ENCODE measurements at places on chromosomes 6 and 20.

DNA sequence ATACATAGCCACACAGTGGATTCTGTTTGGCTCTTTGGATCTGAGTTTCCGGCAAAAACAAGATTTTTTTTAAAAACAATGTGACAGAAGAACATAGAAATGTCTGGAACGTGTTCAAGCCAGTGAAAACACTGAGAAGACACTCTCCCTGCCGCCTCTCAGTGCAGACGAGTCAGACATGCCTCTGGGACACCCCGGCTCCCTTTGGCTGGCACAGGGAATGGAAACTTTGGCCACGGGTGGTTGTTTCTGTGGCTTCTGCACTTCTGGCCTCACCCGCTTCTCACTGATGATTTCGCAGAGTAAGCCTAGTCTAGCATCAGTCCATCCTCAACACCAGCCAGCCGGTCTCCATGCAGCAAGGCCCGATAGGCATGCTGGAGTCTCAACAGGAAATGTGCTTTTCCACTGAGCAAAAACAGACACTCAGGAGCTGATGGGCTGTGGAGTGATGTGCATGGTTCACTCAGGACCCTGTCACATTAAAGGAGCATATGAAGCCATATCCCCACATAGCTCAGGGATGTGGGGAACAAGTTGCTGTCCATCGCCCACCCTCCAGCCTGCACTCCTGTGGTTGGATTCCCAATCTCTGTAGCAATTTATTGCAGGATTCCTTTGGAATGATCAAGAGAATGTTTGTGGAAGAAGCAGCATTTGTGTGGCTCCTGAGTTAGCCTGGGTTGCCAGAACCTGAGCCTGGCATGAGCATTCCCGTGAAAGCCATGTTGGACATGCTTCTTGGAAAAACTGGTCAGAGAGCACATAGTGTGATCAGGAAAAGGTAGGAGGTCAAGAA, 262.0 kb upstream of the RIN2 start:
- no peak for DNase-seq

- DNase-seq: peak; percentile 43
These were observed 19.0 kb upstream of the BHLHE23 start for GRCh38 chr20:63025534-63026331.

DNA sequence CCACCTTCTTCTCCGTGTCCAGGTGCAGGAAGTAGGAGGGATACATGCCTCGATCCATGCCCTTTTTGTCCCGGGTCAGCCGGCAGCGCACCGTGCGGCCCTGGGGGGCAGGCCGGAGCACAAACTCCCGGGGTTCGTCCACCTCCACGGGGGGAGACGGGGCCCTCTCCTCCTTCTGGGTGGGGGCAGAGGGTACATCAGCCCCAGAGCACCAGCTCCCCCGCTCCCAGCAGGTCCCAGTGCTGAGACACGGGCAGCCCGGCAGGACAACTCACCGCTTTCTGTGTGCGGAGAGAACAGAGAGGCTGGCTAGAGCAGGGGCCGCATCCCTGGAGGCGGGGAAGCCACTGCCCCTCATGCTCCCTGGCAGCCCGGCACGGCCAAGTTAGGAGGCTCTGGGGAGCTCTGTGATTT, 6.7 kb downstream of the TULP1 start:
- no peak for DNase-seq

GRCh38 chr6:70166088-70166958, 136.6 kb downstream of the COL9A1 start:
- DNase-seq: peak; percentile 52

DNA sequence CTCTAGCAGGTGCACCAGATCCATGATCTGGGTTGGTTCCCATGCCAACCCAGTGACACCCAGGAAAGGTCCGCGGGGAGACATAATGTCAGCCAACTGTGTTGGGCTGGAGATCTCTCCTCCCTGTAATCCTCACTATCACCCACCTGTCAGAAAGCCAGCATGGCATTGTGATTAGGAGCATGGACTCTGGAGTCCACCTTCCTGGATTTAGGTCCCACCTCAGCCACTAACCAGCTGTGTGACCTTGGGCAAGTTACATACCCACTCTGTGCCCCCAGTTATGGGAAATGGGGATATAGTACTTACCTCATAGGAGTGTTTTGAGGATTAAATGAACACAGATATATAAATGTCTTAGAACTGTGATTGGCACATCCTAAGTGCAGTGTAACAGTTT, 97.9 kb downstream of the ZDHHC14 start:
- DNase-seq: no peak

DNA sequence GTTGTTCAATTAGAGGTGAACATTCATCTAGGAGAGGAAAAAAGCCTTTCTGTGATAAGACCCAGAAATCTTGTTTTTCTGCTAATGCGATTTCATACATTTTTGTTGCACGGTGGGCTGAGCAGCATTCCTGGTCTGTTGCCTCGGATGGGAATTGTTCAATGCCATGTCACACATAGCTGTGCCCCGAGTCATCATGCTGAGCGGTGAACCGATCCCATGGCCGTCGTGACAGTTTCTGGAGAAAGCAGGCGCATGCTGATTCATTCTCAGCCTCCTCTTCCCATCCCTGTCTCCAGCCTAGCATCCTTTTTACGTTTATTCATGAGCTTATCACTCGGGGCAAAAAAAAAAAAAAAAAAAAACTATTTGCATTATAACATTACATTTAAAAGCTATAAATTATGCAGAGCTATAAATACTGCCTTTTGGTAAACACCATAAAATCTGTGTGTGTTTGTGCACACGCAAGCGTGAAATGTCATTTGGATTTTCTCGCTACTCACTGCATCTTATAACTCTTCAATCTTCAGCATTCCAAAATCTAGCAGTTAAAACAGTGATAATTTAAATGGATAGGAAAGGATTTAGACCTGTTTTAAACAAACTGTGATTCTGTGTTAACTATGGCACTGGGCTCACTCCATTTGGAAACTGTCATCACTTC, 58.9 kb upstream of the IFNGR1 start:
- peak; percentile 85 for DNase-seq

DNA sequence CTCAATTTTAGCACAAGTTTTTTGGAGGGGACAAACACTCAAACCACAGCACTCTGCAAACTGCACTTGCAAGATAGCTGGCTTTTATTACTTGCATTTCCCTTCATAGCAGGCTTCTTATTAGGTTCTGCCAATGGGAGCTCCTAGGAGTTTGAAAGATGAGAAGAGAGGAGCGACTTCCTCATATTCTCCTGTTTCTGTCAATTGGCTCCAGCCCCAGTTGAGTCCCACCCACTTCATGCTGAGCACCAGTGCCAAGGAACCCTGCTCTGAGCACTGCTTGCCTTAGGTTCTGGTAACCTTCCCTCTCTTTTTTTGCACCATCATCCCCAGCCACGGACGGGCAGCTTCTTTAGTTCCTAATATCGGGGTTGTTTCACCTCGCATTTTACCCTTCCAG, 67.9 kb downstream of the PSMB1 start:
- no peak for DNase-seq

DNA sequence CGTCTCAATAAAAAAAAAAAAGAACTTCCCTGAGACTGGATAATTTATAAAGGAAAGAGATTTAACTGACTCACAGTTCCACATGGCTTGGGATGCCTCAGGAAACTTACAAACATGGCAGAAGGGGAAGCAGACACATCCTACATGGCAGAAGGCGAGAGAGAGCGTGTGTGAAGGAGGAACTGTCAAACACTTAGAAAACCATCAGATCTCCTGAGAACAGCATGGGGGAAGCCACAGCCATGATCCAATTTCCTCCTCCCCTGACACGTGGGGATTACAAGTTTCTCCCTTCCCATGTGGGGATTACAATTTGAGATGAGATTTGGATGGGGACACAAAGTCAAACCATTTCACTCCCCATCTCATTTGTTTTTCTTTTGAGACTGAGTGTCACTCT, 46.6 kb upstream of the TFAP2C start:
- no peak for DNase-seq

DNA sequence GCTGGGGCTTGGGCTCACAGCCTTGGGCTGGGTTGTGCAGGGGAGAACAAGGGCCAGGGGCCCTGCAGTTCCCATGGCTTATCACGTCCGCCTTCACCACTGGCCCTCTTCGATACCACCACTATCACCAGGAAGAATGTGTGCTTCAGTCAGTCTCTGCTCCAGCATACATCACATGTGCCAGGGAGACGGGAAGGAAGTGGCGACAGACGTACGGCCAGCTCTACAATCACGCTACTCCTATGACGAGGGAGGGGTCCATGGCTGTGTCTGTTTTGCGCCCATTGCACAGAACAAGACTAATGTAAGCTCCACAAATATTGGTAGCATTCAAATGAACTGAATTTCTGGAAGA, 72.1 kb downstream of the TRAM2 start:
- no peak for DNase-seq

DNA sequence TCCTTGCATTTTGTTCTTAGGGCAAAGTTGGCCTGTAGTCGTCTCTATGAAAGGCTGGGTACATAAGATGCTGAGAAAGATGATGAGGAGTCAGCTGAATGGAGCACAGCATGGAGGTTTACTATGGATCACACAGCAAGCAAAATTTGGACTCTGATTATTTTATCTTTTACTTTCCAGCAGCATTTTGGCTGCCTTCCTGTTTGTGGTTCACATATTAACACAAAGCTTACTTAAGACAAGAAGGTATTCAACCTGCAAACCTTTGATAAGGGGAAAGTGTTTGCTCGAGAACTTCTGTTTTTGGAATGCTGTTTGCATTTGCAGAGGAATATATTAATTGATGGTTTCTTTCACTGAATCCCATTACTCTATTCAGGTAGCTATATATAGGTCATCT, 103.1 kb upstream of the ENPP5 start:
- no peak for DNase-seq

DNA sequence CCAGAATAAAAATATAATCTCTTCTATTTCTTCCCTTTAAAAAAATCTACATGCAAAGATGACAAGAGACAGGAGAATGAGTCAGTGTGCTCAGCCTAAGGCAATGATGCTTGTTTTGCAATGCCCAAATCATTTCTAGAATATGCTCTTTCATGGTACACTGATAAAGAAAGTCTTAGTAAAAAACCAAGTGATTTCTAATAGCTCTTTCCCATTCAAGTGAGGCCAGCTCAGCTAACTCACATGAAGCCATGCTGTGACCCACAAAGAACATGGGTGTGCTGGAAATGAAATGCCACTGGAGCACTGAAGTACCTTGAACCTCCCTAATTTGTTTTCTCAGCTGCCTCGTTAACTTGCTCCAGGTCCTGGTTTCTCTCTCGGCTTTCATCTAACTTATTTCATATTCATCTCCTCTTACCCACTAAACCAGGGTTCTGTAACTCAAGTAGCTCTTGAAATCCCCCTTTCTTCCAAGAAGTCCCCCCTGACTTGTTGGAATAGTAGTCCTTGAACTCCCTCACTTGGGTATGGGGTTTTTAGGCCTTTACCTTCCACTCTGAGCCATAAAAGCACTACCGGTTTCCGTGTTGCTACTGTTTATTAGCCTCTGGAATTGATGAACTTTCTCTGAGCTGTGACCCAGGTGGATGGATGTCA, 92.7 kb downstream of the IRF4 start:
- DNase-seq: no peak

GRCh38 chr6:132314432-132314831, 86.8 kb downstream of the MOXD1 start:
- no peak for DNase-seq

DNA sequence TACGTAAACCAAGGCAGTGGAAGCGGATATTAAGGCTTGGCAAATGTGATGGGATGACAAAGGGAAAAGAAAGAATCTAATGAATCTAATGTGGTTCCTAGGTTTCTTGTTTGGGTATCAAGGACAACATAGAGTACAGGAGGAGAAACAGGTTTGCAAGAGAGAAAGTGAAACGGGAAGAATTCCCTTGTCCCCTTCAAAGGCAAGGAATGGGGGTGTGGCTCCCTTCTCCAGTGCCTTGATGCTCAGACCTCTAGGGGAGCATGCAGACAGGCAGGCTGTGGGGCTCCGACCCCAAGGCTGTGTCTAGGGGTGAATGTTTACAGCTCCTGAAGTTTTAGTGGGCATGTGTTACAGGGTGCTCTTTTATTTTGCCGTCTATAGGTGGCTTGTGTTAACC, 317.5 kb upstream of the HSF2 start:
- DNase-seq: no peak

GRCh38 chr6:163099621-163100171, 314.8 kb upstream of the QKI start:
- no peak for DNase-seq

DNA sequence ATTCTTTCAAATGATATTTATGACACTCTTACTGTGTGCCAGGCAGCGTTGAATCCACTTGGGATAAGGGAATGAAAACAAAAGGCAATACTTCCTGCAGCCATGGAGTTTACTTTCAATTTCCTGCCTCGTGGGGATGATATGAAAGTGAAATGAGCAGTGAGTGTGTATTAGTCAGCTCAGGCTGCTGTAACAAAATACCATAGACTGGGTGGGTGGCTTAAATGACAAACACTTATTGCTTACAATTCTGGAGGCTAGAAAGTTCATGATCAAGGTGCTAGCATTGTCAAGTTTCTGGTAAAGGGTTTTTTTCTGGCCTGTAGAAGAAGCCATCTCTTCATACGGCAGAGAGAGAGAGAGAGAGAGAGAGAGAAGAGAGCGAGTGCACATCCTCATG, 41.7 kb downstream of the TSHZ2 start:
- no peak for DNase-seq

DNA sequence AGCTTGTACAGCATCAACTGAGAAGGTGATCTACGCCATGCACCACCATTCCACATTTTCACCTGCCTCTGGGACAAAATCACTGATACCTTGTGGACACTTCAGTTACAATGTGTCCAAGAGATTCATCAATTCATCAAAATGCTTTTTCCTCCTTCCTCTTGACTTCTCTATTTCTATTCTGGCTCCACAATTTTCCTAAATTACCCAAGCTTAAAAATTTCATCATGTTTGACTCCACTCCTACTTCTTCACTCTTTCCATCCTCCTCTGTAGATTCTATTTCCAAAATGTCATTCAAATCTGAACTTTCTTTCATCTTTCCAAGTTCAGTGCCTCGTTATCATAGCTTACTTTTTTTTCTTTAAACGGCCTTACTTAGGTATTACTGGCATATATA, 172.2 kb downstream of the BTBD9 start:
- no peak for DNase-seq

GRCh38 chr6:148739822-148740128, 7.1 kb upstream of the UST start:
- no peak for DNase-seq

DNA sequence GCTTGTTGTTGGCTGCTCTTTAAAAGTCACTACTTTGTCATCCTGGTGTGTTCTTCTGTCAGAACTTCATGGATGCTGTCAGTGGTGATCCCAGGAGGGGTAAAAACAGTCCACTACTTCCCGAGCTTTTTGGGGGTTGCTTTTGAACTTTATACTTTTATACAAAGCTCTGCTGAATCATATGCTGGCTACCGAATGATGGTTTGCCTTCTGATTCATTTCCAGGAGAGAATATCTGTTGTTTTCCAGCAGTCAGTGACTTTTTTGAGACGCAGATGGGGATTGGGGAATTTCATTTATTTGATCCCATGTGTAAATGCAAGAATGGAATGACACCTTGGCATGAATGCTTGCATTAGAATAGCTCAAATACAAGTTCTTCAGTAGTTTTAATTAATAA, 32.7 kb upstream of the COL10A1 start:
- no peak for DNase-seq
